Esophagus squamous epithelium (tissue), 5 donors: ENCODE measurements at places on chromosomes 13 and 19.

- no peak for DNase-seq
Observed at GRCh38 chr19:46721269-46722003, 4.5 kb upstream of the PRKD2 start.

DNA sequence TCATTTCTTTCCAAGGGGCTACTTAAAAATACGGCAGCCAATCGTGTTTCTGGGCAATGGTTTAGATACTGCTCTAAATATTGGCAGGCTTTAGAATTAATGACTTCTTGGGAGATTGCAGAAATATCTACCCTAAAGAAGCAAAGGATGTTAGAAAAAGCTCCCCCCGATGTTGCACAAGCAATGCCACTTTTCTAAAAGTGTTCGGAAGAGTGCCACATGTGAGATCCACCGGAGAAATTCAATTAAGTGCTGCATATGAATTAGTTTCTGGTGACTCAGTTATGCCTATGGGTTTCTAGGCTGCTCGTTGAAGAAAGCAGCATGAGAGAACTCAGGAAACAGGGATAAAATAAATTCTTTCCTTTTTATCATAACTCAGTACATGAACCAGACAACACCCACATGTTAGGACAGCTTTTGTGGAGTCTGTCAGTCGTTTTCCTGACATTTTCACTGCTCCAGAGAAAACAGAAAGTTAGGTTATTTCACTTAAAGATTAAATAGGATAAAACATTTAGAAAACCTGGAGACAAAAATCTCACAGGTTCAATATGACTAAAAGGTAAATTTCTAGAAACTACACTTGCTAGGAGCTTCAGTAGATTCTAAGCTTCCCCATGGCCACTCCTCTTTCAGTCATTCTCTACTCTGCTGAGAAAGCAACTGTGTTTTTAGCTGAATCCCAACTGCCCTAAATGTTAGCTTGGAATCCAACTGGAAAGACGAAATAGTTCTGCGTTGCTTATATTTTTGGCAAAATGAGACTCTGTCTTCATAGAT is 244.7 kb downstream of the DCLK1 start:
- DNase-seq: no peak

DNA sequence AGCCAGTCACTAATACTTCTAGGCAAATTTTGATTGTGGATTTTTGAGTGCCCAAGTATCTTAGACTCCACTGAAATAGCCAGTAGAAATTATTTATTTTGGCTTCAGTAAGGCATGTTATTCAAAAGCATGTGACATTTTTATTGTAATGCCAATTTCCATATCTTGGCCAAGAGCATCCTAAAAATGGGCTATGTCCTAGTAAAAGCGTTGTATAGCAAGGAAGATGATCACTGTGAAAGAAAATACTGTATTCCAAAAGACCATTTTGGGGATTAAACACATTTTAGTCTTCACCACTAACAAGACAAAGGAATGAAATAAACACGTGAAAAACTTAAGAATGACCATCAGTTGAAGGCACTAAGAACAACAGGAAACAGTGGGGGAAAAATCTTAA is 149.1 kb downstream of the NUFIP1 start:
- no peak for DNase-seq

DNA sequence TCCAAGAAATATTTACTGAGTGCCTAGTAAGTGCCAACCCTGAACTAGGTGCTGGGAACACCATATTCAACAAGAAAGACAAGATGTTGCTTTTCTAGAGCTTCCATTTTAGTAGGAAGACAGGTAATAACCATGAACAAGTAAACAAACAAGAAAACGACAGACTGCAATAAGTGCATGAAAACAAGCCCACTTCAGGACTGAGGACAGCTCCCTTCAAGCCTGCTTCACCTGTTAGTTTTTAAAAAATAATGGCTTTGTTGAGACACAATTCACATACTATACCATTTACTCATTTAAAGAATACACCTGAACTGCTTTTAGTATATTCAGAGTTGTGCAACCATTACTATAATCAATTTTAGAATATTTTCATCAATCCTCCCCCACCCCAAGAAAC is 30.4 kb downstream of the CYP4F22 start:
- DNase-seq: no peak

DNA sequence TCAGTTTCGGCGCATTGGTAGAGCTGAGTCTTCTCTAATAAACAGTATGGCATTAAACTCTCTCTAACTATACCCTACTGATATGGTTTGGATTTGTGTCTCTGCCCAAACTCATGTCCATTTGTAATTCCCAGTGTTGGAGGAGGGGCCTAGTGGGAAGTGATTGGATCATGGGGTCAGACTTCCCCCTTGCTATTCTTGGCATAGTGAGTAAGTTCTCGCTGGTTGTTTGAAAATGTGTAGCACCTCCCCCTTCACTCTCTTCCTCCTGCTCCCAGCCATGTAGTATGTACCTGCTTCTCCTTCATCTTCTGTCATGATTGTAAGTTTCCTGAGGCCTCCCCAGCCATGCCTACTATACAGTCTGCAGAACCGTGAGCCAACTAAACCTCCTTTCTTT is 682.7 kb upstream of the ARGLU1 start:
- no peak for DNase-seq

- no peak for DNase-seq
Observed at GRCh38 chr13:37878496-37878895, 8.9 kb upstream of the TRPC4 start.

DNA sequence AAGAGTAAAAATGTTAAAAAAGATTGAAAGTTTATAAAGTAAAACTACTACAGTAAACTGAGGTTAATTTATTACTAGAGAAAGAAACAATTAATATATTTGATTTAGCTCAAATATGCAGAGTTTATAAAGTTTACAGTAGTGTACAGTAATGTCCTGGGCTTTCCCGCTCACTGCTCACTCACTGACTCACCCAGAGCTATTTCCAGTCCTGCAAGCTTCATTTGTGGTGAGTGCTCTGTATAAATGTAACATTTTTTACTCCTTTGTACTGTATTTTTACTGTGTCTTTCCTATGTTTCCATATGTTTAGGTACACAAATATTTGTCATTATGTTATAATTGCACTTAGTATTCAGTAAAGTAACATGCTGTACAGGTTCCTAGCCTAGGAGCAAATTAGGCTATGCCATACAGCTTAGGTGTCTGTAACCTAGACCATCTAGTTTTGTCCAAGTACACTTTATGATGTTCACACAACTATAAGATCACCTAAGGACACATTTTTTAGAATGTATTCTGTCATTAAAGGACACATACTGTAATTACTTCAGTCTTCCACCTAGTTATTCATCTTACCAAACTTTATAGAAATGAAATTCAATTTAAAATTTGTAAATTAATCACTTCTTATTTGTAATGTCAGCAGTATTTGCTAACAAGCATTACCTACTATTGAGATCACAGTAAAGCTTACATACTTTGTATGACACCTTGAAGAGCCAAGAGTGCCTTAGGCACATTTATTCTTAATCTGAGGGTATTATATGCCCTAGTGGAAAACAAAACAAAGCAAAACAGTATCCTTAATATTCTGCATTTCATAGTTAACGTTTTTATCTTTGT is 683.4 kb downstream of the PCDH9 start:
- DNase-seq: no peak

DNA sequence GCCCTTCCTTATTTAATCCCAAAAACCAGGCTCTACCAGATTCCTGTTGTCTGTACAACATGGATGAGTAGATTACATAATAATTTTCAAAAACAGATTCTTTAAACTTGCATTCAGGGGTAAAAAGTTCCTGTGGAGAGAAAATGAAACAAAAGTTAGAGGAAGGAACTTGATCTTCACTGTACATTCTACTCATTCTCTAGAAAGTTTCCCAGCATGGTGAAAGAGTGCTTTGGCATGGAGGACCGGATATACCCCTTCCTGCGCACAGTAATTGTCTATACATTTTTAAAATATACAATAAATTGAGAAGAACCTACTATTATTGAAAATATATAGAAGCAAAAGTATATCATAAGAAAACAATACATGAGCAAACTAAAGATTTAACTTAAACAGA is 274.2 kb downstream of the ITGBL1 start:
- no peak for DNase-seq

DNA sequence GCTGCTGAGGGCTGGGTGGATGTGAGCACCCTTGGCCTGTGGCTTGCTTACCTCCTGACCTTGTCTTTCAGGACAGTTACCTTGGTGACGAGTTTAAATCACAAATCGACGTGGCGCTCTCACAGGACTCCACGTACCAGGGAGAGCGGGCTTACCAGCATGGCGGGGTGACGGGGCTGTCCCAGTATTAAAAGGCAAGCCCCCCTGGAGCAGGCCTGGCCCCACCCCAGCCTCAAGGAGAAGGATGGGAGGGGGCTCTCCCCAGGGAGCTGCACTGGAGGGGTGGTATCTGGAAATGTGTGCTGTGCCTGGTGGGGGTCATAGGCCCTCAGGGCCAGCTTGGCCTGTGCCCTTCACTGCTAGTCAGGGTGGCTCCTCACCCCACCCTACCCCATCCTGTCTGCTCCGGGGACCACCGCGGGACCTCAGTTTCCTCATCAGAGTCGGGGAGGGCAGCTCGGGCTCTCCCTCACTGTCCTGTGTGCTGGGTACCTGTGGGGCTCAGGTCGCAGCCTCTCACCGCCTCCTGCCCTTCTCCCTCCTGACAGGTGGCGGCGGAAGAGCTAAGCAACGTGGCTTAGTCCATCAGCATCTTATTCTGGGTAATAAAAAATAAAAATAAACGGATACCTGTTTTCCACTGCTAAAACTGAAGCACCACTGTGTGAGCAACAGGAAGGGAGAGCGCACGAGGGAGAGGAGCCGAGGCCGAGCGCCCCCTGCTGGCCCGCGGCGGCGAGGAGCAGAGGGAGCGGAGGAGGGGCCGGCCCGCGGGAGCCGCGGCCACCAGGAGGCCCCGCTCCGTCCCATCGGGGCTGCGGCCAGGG is 29.8 kb downstream of the CERS1 start:
- DNase-seq: no peak

- DNase-seq: no peak
Observed at GRCh38 chr13:47237571-47237970, 340.7 kb upstream of the HTR2A start.

- DNase-seq: no peak
Observed at GRCh38 chr13:92896842-92897241, 329.8 kb upstream of the GPC6 start.

GRCh38 chr19:40889366-40889765 is 7.3 kb upstream of the CYP2A7 start:
- no peak for DNase-seq

DNA sequence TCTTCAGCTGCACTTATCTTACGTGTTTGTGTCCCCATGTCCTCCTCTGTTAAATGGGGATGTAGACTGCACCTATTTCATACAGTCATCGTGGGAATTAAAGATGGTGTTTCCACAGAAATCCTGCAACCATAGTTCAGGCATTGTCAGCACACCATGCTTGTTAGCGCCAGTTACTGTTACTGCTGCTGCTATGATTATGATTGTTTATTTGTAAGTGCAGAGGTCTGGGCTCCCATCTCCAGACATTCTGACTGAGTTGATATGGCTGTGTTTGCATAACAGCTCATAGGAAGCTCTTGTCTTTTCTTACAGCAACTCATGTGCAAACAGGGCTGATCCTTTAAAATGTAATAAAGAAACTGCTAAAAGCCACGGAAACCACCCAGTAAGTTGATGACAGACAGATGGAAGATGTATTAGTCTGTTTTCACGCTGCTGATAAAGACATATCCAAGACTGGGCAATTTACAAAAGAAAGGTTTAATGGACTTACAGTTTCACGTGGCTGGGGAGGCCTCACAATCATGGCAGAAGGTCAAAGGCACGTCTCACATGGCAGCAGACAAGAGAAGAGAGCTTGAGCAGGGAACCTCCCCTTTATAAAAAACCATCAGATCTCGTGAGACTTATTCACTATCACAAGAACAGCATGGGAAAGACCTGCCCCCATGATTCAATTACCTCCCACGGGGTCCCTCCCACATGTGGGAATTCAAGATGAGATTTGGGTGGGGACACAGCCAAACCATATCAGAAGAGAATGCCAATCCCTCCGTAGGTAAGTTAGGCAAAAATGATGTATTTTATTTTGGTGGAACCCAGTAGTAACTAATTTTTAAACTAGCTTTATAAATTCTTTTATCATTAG is 1.6 kb downstream of the ZSCAN5A start:
- DNase-seq: no peak

DNA sequence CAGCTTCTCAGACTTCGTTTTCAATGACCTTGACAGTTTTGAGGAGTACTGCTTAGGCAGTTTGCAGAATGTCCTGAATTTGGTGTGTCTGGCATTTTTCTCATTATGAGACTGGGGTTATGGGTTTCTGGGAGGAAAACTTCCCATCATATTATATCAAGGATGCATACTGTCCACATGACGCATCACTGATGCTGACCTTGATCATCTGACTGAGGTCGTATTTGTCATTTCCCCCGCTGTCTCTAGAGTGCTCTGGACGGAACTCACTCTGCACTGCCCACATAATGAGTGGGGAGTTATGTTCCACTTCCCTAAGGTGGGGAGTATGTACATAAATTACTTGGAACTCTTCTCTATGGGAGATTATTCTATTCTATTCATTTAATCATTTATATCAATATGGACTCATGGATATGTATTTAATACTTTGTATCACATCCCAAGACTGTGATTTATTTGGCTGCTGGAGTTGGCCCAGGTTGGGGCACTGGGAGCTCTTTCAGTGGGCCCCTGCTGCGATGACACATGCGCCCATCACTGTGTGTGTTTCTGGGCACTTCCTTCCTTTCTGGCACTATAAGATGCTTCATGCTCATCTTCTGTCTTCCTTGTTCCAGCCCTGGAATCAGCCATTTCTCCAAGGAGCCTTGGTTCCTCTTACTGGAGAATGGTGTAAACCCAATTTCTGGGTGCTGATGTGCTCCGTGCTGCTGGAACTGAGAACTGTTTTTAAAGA is 138.6 kb downstream of the MIPEP start:
- DNase-seq: no peak

- peak; percentile 24 for DNase-seq
Observed at GRCh38 chr19:10780368-10780767, 55.6 kb downstream of the TMED1 start.

DNA sequence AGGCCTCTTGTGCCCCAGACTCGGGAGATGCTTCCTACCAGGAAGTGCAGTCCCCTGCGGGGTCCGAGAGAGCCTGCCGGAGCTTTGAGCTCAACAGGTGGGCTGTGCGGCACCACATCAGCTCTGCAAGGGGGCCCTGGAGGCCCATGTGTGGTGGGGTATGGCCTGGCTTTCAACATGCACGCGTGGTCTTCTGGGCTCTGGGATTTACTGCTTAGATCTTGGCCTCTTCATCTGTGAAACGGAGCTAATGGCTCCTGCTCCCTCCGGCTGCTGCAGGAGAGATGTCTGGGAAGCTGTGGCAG is 18.0 kb downstream of the NDUFB7 start:
- DNase-seq: no peak

GRCh38 chr13:27497563-27498230 is 47.3 kb upstream of the MTIF3 start:
- no peak for DNase-seq
